ENCODE measurements at places on chromosomes 7 and 10.

DNA sequence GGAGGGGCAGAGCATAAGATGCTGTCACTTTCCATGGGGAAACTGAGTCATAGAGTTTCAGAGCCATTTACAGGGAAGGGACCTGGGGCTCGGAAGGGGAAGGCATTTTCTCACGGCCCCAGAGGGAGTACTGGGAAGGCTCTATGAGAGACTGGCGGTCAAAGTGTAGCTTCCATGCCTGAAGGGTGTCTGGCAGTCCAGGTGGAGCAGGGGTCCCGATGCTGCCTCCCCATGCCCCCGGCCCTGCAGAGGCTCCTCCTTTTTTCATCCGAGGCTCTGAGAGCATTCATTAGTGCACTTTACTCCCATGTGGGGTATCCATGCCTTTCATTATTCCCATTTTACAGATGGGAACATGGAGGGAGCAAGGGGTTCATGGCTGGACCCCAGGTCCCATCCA lies 27.9 kb upstream of the PCBD1 start:
- no peak for DNase-seq

- DNase-seq = no peak
Measured at GRCh38 chr10:68348265-68348741, 15.6 kb upstream of the PBLD start.

DNA sequence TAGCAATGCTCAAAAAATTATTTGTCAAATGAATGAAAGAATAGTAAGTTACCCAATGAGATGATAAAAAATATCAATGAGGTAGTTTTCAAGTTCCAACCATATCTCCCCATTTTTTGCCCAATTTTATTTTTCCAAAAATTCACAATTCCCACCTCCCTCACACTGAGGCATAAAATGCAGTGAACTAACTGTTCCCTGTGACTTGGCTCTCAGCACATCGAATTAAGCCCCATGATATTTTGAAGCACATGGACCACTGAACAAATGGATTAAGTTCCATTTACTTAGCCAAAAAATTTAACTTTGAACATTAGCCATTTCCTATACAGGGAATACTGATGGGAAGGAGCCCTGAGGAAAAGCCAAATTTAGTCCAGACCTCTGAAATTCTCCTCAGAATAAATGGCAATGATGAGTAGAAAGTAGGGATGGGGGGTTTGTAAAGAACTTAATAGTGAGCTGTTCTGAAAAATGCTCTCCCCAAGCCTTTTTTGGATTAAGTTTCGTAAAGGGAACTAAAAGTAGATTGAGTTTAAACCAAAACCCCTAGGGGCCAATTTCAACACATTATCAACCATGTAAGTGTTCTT lies 166.3 kb upstream of the GRM3 start:
- DNase-seq = no peak

DNA sequence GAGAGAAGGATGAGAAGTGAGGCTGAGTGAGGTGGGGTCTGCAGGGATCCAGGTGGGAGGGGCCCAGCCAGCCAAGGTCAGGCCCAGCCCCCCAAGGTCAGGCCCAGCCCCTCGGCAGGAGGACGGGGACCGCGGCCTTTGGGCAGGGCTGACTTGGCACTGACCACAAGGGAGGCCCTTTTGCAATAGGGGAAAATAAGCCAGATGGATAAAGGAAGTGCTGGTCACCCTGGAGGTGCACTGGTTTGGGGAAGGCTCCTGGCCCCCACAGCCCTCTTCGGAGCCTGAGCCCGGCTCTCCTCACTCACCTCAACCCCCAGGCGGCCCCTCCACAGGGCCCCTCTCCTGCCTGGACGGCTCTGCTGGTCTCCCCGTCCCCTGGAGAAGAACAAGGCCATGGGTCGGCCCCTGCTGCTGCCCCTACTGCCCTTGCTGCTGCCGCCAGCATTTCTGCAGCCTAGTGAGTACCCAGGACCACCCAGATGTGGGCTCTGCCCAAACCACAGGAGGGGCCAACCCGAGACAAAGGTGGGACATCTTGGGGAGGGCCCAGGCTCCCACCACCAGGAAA lies at the start of gene PILRA:
Gene PILRA (plus strand): TSS at position 227 of the 571 bp plus-strand sequence. CDS start 170 bp downstream, at position 397.
- DNase-seq = no peak

DNA sequence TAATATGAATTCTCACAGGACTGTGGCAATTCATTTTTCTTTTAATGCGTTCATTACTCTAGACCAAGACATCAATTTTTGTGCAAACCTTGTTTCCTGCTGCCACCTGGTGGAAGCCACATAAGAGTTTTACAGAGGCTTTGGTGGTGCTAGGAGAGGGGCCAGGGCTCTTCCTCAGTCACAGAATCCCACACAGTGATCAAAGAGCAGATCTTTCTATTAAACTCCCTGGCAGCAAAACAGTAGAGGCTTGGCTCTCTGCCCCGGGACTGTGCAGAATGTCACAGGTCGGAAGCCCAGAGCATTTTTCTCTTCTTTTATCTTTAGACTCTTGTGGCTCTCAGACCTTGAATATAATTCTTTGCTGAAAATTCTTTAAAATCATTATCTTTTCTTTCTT lies 506.4 kb upstream of the C7orf33 start:
- DNase-seq = no peak

- DNase-seq = no peak
Measured at GRCh38 chr10:4359003-4359402, 467.0 kb upstream of the AKR1E2 start.

- DNase-seq = no peak
Measured at GRCh38 chr7:144786522-144786921, 49.3 kb downstream of the TPK1 start.

DNA sequence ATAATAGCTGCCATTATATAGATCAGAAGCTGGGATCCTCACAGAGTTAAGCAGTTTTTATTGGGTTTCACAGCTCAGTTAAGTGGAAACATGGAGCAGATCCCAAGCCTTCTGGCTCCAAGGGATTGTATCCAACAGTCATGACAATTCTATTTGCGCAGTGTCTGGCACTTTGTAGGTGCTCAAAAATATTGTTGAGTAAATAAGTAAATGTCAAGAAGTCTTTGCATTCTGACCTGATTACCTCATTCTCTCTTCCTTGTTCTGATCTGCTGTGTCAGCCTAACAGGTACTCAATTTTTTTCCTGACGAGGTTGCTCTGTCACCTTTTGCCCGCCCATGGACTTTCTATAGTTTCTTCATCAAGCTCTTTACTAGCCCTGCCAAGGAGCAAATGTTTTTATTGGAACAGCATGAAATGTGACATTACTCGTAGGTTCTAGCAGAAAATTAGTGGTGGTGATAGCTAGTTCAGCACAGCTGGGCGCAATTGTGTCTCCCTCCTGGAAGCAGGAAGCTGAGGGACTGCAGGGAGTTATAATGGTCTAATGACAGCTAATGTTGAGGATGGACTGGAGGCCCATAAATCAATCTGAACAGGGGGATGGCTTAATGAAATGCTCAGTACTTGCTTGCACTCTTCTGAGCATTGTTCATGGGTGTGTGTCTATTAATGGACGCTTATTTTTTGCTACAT lies 680.2 kb downstream of the CCSER2 start:
- DNase-seq = no peak

- DNase-seq = no peak
Measured at GRCh38 chr10:73655257-73655989, 406 bp downstream of the SYNPO2L start.

GRCh38 chr7:2044883-2045471 lies 187.8 kb downstream of the MAD1L1 start:
- DNase-seq = no peak

GRCh38 chr7:127881564-127881963 lies 149.7 kb downstream of the LRRC4 start:
- DNase-seq = no peak
